ENCODE measurements at places on chromosomes 3 and 15.

DNA sequence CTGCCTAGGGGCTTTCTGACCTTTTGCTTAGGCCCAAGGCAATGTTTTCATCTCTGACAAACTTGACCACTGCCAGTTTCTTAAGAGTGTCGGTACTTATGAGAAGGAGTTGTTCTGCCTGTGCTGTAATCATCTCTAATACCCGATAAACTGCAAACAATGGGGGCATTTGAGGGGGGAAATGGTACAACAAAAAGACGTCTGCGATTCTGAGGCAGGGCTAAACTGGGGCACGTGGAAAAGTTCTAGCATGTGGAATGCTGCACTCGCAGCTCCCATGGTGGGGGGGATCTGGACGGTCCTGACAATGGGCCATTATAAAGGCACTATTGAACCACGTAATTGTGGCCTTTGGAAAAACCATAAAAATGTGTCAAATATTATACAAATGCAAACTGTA, 73.1 kb upstream of the SAMMSON start:
- DNase-seq = no peak

DNA sequence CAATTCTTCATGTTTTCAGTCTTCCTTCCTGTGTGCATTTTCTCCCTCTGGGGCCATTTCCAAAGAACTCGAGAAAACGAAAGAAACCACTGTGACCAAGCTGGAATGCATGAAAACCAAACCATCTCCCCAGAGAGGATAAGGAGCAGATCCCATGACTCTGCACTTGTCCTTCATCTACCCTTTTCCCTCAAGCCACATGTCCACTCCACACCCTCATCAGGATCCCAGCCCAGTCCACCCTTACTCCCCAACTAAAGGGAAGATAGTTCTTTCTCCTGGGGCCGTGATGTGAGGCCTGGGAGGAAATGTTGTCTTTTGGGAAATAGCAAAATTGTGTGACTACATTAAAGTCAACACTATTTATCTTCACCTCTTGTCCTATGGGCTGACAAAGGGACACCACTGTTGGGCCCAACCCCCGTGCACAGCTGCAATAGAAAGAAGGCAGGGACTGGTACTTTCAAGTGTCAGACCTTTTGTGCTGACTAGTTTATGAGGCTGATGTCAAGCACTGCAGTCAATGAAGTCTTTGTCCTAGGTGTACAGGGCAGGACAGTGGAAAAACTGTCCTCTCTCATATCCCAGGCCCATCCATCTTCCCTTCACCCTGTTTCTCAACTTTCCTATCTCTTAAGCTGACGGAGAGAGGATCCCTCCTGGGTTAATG, 487.1 kb upstream of the NR2F2 start:
- no peak for DNase-seq

DNA sequence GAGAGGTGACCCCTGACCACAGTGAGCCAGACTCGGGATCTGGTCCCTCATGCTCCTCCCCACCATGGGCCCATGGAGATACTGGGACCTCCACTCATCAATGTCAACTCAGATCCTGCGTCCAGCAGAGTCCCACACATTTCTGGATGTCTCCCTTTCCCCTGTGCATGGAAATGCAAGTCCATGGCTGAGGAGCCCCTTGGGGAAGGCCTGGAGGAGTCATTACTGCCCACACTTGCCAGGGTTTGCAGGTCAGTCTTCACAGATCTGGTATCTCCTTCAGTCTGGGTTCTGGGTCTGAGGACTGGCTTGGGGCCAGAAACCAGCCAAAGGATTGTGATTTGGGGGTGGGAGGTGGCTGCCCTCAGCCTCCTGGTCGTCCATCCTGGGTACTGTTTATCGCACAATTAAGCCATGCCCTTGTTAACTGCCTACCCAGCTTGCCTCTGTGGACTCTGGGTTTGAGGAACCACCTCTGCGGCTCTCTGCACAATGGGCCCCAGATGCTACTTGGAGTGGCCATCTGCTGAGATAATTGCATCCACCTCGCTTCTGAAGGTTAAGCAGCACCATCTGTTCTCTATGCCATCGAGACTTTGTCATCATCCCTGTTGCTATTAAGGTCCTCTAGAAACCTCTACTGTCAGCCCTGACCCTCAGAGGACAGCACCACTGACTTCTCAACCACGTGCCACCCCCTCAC, 49.9 kb upstream of the KLF13 start:
- DNase-seq = no peak

GRCh38 chr3:57659004-57659673, 33.7 kb downstream of the DENND6A start:
- no peak for DNase-seq

GRCh38 chr3:11118181-11118682, 36.1 kb upstream of the HRH1 start:
- no peak for DNase-seq

Measured in effector CD8-positive, alpha-beta T cell (primary cell).